Pulmonary artery endothelial cell (primary cell): ENCODE measurements at places on chromosomes 16 and 17.

- no peak for DNase-seq
Measured at GRCh38 chr16:87382023-87382785, 1.4 kb downstream of the FBXO31 start.

- DNase-seq = no peak
Measured at GRCh38 chr17:70862295-70862694, 693.0 kb downstream of the KCNJ2 start.

GRCh38 chr17:71361656-71362450 is 759.0 kb upstream of the SOX9 start:
- no peak for DNase-seq

DNA sequence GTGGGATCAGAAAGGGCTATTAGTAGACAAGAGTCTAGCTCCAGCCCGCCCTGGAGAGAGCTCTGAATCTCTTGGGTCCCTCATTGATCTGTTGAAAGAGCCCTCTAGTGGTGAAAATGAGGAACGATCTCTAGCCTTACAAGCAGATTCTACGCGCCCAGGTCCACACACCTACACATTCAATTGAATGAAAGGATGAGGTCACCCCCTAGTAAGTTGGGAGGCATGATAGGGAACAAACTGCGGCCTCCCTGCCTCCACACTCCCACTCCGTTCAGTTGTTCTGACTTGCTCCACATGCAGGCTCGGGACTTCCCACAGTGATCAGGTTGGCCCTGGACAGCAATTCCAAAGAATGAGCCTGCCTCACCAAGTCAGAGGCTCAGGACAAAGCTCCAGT is 2.9 kb upstream of the CACNG3 start:
- DNase-seq = peak; percentile 24

GRCh38 chr17:79781012-79781650 is 3.2 kb downstream of the CBX2 start:
- no peak for DNase-seq

DNA sequence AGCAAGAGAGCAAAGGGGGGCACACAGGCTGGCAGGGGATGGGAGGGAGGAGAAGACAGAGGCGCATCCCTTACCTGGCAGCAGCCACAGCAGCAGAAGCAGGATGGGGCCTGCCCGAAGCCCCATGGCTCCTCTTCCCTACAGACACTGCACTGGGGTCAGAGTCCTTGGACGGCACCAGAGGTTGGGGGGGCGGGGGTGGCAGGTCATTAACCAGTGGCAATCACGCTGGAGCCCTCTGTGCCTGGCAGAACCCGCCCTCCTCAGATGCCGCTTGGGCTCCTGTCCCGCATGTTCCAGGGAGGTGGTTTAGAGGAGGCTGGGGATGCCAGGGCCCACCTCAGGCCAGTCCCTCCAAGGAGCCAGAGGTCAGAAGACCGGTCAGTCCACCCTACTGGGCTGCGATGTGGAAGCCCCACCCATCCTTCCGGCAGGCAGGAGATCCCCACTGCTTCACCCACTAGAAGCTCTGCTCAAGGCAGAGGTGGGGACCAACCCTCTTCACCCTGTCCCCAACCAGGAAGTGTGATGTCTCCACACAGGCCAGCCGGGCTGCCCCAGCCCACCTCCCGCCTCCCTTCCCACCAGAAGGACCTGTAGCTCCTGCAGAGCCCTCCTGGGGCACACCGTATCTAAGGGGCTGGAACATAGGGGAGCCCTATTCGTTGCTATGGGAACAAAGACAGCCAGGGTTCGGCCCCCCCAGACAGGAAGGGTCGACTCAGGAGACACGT is 11.7 kb downstream of the ZG16B start:
- DNase-seq = no peak

GRCh38 chr17:35998756-35999155 is 2.6 kb downstream of the CCL15 start:
- no peak for DNase-seq

DNA sequence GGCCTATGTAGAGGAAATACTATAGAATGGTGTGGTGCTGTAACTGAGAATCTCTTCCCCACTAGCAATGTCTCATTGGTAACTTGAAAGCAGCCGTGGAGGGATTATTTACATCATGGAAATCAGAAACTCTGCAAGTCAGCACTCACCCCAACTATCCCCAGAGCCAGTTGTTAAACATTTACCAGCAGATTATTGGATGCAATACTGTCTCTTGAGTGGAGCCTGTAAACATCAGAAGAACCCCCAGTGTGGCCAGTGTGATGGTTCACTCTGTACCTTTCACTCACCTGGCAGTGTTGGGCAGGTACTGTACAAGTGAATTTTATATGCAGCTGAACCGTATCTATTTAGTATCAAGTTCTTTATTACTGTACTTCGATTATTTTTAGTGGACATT is 299.8 kb upstream of the SALL1 start:
- DNase-seq = no peak

- DNase-seq = no peak
Measured at GRCh38 chr17:64692187-64692586, 30.1 kb upstream of the SMURF2 start.

DNA sequence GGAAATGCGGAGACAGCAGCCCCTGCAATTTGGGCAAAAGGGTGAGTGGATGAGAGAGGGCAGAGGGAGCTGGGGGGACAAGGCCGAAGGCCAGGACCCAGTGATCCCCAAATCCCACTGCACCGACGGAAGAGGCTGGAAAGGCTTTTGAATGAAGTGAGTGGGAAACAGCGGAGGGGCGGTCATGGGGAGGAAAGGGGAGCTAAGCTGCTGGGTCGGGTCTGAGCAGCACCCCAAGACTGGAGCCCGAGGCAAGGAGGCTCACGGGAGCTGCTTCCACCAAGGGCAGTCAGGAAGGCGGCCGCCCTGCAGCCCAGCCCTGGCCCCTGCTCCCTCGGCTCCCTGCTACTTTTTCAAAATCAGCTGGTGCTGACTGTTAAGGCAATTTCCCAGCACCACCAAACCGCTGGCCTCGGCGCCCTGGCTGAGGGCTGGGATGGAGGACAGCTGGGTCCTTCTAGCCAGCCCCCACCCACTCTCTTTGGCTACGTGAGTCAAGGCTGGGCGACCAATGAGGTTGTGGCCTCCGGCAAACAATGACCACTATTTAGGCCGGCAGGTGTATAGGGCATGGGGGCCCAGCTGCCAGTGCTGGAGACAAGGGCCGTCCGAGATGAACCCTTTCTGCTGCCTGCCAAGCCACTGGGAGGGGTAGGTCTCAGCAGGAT is 507 bp downstream of the SERPINF1 start:
- no peak for DNase-seq

- no peak for DNase-seq
Measured at GRCh38 chr17:7782240-7782639, 51.8 kb upstream of the KDM6B start.

- peak; percentile 69 for DNase-seq
Measured at GRCh38 chr17:7241783-7242716, at the start of gene GABARAP. TSS of gene GABARAP (minus strand) at chr17:7242449. CDS start at chr17:7242330, 119 bp downstream.

GRCh38 chr17:80365983-80366382 is 49.0 kb upstream of the ENDOV start:
- DNase-seq = no peak

DNA sequence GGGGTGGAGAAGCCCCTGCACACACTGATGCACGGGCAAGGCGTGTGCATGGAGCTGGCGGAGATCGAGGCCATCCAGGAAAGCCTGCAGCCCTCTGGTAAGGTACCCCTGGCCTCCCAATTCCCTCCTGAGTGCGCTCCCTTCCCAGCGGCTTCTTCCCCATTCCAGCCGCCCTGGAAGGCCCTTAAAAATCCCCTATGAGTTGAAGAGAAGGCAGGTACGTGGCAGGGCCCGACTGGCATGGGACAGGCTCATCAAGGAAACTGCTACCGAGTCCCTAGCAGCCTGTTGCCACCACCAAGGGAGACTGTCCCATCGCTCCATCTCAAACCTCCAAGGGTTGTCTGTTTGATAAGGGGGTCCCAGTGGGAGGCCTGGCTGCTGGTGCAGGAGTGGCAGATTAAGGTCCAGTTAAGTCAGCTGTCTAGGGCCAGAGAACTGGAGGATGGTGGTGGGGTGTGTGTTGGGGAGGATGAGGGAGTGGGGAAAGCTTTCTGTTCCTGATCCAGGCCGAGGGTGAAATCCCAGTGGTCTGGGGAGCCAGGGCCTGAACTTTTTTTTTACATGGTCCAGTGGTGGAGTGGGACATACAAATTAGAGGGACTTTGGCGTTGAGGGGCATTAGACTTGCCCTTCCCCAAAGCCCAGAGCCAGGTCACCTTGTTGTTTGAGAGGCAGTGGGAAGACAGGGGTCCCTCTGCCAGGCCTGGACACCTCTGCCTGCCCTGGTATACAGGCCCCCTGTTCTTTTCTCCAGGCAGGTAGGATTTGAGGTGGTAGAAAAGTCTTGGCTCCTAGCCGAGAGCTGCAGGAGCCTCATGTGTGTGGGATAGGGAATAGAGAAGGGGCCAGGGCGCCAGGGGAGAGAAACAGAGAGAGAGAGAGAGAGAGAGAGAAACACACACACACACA is 994 bp downstream of the IGFBP4 start:
- DNase-seq = no peak

- no peak for DNase-seq
Measured at GRCh38 chr17:61570118-61570517, 20.9 kb downstream of the NACA2 start.

DNA sequence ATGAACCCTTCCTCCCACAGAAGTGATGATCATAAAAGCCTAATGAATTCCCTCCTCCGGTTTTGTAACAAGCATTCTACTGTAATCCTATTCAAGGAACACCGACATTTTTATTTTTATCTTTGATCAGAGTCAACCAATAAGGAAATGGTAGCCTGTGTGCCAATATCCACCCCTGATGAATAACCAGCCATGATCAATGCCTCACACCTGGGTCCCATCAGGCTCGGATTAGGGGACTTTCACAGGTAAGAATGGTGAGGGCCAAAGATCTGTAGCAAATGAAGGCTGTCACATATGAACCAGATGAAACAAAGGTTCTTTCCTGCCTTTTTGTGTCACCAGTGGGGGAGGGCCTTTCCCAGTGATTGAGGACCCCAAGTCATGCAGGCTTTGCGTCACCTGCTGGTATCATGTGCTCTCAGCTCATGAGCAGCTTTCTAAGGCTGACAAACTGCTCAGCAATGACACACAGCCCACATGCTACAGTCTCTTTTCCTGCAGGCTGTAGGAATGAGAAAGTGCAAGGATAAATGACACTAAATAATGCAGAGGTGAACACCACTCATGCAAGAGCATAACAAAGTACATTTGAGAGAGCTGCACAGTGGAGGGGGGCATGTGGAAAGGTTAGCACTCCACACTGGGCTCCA is 34.9 kb downstream of the TOM1L2 start:
- no peak for DNase-seq

- no peak for DNase-seq
Measured at GRCh38 chr17:7428557-7428956, at the start of gene SPEM3. TSS of gene SPEM3 (plus strand) at chr17:7428857. CDS start at chr17:7428903, 46 bp downstream.

- no peak for DNase-seq
Measured at GRCh38 chr16:2480948-2481347, 6.0 kb downstream of the TBC1D24 start.

DNA sequence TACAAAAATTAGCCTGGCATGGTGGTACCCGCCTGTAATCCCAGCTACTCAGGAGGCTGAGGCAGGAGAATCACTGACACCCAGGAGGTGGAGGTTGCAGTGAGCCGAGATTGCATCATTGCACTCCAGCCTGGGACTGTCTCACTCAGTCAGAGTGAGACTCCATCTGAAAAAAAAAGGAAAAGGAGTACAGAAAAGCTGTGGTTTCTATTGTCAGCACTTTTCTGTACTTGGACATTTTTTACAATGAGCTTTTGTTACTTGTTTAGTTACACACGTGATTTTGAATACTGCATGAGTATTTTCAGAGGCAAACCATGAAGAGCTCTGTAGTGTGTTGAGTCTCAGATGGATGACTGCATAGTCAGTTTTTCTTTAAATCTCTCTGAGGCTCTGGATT is 26.3 kb downstream of the ZC3H18 start:
- no peak for DNase-seq

DNA sequence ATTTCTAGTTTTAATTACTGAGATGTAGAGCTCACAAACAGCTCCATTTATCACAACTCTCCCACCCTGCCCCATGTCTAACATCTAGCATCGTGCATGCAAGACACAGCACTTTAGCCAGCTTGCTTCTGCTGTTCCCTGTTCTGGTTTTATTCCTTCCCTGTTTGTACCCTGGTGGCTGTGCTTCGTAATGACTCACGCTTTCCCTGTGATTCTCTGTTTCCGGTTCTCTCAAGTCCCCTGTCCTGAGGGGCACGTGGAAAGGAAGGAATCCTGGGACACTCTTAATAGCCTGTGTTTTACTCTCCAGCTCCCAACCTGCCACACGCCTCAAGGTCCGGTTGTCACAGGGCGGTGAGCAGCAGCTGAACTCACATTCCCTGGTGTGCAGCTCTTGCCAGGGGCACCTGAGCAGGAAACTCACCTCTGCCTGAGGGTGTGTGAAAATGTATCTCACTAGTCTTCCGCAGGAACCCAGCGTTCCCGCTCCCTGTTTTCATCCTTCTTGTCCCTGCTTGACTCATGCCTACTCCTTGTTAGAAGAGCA is 10.6 kb downstream of the SHISA6 start:
- no peak for DNase-seq

- DNase-seq = no peak
Measured at GRCh38 chr16:75264999-75265910, 13.8 kb upstream of the BCAR1 start.

DNA sequence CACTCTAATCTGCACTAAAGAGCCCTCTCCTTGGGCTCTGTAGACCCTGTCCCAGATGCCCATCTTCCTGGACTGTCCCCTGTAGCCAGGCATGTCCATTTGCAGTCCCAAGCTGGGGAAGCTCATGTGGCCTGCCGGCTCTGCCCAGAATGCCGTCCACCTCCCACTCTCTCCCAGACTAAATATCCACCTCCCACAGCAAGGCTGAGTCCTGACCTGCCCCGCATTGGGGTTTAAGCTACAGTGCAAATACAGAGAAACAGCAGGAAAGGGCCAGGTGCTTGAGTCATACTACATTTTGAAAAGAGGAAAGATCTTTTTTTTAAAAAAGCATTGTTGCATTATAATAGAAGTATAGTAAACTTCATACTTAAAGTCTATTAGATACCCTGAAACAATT is 3.0 kb downstream of the ST6GALNAC2 start:
- no peak for DNase-seq
